Fibroblast of upper back skin (primary cell): ENCODE measurements at places on chromosomes 5 and 9.

GRCh38 chr9:38350529-38350928, 42.0 kb upstream of the ALDH1B1 start:
- DNase-seq: no peak

DNA sequence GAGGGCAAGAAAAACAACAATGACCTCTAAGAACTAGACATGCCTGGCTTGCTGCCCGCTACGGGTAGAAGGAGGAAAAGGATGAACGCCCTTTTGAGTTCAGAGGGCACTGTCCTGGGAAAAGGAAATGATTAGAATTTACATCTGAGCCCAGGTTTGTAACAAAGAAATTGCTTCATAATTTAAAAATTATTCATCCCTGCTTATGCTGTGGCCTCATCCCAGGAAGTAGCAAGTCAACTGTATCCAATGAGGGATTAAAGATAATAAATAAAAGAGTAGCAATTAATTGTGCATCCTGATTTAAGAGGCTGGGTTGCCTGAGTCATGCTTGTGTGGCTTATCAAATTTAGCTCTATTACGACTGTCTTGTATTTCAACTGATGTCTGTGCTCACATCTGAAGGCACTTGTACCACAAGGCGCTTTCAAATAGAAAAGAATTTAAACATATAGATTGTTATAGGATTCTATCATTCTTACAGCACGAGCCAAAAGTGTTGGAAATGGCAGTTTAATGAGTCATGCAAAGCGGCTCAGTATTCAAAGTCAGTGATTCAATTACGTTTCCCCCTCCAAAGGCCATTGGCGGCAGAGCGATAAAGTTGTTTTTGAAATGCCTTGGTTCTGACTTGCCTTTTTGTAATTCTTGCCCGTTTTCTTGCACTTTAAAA, 40.0 kb upstream of the DMRT1 start:
- DNase-seq: peak; percentile 80

- DNase-seq: no peak
These were observed 94.0 kb upstream of the ALDH1B1 start for GRCh38 chr9:38298503-38298902.

- no peak for DNase-seq
These were observed 40.9 kb upstream of the NSMF start for GRCh38 chr9:137499858-137500661.

- no peak for DNase-seq
These were observed 1.7 kb upstream of the PTGER4 start for GRCh38 chr5:40678026-40678425.

- DNase-seq: peak; percentile 68
These were observed 53.0 kb upstream of the RFX3 start for GRCh38 chr9:3578786-3579185.

- peak; percentile 9 for DNase-seq
These were observed 298.4 kb upstream of the SEMA6A start for GRCh38 chr5:116872986-116873385.
